ENCODE measurements at places on chromosomes 3 and 15.

GRCh38 chr15:68368731-68369435, 63.1 kb downstream of the ITGA11 start:
- no peak for DNase-seq

GRCh38 chr3:157128771-157129681, 30.9 kb downstream of the CCNL1 start:
- no peak for DNase-seq

- no peak for DNase-seq
Observed at GRCh38 chr3:53688989-53689388, 157.2 kb downstream of the CHDH start.

- DNase-seq, result no peak
Observed at GRCh38 chr15:74613953-74614743, 1.5 kb upstream of the CLK3 start.

- no peak for DNase-seq
Observed at GRCh38 chr3:140586311-140586710, 91.6 kb upstream of the TRIM42 start.

GRCh38 chr3:132709761-132710160, 12.4 kb downstream of the NPHP3 start:
- no peak for DNase-seq

DNA sequence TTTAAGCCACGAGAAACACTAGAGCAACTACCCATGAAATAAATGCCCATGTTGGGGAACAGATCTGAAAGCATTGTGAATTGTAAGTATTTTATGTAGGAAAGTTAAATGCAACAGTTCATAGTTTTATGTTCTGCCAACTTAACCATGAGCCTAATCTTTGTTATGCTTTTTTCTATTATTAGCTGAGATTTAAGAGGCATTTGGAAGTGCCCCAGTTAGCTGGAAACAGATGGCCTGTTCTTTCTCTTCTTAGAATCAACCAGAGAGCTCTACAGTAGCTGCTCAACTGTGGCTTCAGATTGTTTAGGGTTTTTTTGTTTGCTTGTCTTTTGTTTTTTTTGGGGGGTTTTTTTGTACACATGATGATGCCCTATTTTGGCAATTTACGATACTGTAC, 284.4 kb downstream of the KCNH8 start:
- DNase-seq, result no peak

DNA sequence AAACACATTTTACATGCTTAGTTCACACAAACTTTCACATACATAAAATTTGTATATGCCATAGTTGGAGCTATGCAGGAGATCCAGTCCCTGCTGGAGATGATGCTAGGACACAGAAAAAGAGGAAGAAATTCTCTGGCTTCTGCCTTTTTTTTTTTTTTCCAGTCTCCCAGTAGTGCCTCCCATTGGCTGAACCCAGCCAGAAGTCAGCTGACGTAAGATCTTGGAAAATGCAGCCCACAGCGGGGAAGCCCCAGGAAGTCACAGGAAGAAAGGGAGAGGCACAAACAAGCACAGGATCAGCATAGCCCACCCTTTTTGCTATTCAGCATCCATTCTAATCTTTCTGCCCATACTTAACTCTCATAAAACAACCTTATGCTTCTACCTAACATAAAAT, 38.5 kb downstream of the SCN11A start:
- DNase-seq, result no peak

DNA sequence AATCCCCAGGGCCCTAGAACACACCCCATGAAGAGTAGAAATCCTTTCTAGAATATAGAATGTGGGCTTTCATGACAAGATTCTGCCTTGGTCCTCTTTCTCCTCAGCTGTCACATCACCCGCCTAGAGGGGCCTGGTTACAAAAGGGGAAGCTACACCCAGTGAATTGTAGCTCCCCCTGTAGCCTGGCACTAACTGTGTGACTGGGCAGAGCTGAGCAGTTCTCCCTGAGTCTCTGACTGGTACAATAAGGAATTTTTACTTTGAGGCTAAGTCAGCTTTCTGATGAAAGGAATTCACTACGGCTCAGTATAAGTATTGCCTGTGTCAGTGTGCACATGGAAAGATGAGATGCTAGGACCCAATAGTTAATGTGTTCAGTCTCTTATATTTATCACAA, 28.7 kb upstream of the ZNF148 start:
- no peak for DNase-seq

DNA sequence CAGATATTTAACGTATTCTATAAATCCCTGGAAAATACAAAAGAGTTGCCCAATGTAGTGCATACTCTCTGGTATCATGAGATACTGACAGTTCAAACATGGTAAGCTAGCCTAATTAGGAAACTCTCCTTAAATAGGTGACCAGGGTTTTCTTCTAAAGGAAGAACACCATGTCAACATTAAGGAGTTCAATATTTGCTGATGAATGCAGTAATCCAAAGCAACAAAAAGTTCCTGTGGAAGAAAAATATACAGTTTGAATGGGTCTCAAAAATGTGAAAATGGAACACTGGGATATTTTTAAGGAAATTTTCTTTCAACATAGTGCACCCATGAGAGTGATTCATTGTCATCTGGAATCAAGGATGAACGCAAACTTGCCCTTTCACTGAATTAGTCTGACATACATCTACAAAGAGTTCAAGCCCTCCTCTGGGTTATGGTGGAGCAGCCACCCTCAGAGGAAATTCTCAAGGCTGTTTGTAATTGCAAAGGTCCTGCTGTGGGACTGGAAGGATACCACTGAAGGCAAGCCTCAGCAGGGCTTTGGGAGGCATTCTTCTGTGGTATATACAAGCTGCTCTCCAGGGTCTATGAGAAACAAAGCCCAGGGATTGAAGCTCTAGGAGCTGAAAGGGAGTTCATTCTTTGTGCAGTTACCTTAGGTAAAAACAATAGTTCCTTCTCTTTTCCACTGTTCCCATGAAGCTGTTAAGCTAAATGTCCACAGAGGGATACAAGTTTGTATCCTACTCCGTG, 700.3 kb downstream of the TUSC7 start:
- no peak for DNase-seq

DNA sequence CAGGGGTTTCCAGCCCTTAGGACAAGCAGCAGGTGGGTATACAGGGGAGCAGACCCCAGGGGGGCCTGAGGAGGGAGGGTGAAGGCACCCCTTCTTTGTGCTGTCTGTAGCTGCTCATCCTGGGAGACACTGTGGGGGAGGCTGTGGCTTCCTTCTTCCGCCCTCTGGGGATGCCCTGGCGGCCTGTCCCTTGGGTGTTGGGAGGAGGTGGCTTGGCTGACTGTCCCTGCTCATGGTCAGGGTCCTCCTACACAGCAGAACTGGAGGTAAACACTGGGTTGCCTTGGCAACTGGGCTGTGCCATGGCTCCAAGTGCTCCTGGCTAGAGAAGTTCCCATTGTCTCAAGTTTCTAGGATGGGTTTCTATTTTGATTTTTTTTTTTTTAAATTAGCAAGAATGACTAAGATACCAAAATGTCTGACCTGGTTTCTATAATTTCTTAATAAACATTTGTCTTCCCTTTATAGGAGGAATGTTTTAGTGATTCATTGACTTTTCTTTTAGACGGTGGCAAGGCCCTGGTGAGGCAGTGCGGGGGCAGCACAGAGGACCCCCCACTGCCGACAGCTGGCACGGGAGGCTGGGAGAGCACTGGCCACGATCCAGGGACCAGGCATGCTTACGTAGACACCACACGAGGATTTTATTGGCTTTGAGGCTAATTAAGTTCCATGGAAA, 12.4 kb downstream of the KLF13 start:
- DNase-seq, result no peak

- no peak for DNase-seq
Observed at GRCh38 chr15:48719668-48720067, 74.2 kb upstream of the FBN1 start.

DNA sequence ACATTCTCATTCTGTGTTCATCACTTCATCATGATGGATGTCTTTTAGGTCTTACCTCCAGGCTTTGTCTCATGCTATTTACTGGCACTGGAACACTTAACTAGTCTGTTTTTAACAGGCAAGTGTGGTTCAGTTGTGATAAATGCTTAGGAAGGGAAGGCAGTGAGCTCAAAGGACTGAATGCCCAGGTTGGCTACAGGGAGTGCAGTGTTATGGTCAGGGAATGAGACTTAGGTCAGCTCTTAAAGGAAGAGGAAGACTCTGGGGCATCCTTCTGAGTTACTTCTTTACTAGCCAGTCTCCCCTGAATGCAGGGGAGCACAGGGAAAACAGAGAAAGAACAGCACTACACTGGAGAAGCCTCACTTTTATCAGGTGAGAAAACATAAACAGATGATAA, 72.6 kb downstream of the TGFBR2 start:
- no peak for DNase-seq

- DNase-seq, result no peak
Observed at GRCh38 chr3:179788996-179789395, 136.2 kb downstream of the USP13 start.

DNA sequence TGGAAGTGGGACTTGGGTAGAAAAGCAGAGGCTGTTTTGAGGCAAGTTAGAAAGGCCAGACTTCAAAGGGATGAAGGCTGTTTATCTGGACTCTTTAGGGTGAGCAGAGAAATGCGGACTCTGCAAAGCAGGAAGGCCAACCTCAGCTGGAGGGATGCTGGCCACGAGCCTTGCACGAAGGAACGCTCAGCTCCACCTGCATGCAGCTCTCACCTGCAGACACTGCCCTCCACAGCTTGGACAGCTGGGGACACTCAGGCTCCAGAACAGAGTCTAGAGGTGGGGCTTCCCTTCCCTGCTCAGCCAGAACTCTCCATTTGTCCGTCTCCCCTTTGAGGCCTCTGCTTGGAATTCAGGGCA, 229.7 kb downstream of the ADAMTS17 start:
- DNase-seq, result no peak

DNA sequence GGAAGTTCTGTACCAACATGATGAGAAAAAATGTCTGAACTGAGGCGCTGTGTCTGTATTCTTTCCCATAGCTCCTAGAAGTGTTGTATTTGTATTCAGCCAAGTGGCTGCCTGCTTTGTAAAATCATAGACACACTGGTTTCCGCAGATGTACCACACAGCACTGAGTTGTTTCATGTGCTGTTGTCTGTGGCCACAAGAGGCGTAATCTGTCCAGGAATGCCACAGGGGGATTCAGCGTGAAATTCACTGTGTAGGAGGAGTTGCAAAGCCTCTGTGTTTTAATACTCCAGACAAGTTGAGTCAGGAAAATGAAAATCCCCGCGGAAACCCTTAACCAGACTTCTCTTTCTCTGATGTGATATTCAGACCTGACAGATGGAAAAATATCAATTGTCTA, 462.2 kb downstream of the NSUN3 start:
- DNase-seq, result no peak

DNA sequence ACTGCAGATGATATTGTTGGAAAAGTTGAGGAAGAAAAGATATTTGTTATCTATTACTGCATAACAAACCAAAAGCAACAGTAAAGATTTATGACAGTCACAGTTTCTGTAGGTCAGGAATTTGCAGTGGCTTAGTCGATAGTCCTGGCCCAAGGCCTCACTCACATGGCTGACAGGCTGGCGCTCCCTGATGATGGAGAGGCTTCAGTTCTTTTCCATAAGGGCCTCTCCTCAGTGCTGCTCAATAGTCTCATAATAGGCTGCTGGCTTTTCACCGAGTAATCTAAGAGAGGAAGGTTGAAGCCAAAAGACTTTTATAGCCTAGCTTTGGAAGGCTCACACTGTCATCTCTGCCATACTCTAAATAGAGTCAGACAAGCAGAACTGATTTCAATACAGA, 17.7 kb downstream of the IREB2 start:
- DNase-seq, result no peak

Data from activated CD8-positive, alpha-beta memory T cell treated with anti-CD3 and anti-CD28 coated beads for 4 hours (primary cell).